Hematopoietic multipotent progenitor cell treated with erythropoietin and hydrocortisone succinate and interleukin-3 and kit ligand, for 6 days (in vitro differentiated cells): ENCODE measurements at places on chromosomes 16 and 17.

- no peak for DNase-seq
These were observed 344.0 kb downstream of the FOXL1 start for GRCh38 chr16:86922311-86922710.

DNA sequence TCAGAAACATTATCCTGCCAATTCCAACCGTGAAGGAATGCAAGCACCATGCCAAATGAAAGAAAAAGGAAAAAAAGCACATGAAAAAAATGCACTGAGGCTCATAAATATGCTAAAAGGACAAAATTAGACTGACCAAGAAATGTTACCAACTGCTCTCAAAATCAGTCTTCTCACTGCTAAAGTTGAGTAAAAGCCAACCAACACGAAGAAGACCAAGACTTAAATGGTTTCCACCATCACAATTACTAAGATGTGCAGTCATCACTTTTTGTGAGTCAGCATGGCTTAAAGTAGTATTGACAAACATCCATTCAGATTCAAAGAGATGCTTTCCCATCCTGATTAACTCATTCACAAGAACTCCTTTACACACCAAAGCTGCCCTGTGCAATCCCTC, 16.4 kb downstream of the CDYL2 start:
- DNase-seq = no peak

DNA sequence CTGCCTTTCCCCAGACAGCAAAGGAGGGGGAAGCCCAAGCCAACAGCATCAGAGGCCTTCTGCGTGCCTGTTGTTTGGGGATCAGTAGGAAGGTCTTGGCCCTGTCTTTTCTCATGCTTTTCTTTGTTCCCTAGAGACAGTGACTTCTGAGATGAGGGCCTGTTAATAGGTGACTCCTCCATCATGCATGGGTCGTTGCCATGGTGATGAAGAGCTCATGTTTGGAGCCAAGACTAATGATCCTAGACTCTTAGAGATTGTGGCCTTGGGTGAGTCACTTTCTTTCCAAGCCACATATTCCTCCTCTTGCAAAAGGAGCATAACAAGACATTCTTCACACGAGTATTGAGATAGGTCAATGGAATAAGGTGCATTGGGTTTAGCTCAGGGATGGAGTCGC, 201.1 kb upstream of the ASIC2 start:
- no peak for DNase-seq

DNA sequence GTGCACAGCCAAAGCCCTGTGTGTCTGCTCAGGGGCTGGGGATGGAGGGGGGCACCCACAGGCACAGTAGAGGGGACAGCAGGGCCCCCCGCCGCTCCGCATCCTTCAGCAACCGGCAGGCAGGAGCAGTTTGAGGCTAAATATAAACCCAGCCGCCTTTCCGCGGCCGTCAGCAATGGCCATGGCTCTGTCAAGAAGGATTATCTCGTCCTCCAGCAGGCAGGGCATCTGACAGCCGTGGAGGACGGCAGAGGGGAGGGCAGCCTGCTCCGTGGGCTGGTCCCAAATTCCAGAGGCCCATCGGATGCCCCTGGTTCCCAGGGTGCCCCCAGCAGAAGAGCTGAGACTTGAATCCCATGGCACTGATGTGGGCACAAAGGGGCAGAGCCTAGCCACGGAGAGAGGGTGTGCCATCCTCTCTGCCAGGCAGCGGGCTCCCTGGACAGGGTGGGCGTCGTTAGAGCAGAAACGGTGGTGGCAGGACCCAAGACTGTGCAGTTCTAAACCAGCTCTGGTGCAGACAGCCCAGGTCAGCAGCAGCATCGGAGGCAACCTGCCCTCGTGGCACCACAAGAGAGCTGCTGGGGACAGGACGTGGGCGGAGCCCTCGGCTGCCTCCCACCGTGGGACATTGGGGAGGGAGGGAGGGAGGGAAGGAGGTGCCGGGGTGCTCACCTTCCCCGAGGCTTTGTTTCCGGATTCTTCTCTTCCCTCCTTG, 198.8 kb upstream of the CIBAR2 start:
- peak; percentile 47 for DNase-seq

GRCh38 chr17:51869387-51869786, 289.1 kb downstream of the CA10 start:
- peak; percentile 62 for DNase-seq
